T-helper 17 cell (primary cell): ENCODE measurements at places on chromosomes 1 and 21. TPM values are rescaled to one million over a fixed set of nuclear protein-coding genes. Genes with fewer than 3 reads are reported as not detected.
A peak's percentile ranks its signal among the peaks of the same experiment; 100 is the strongest.

Gene LRRN2
- not detected for total RNA-seq

Gene PLPPR5
- total RNA-seq, result not detected

Gene MFSD2A
- 4.6 TPM for total RNA-seq

- no peak for DNase-seq
- H3K36me3 ChIP-seq, result peaks cover 2% of the 10 kb centered on the region
- H3K4me3 ChIP-seq, result no peak overlapping the region
Observed at GRCh38 chr1:35563166-35563565, 5.6 kb downstream of the NCDN start.

DNA sequence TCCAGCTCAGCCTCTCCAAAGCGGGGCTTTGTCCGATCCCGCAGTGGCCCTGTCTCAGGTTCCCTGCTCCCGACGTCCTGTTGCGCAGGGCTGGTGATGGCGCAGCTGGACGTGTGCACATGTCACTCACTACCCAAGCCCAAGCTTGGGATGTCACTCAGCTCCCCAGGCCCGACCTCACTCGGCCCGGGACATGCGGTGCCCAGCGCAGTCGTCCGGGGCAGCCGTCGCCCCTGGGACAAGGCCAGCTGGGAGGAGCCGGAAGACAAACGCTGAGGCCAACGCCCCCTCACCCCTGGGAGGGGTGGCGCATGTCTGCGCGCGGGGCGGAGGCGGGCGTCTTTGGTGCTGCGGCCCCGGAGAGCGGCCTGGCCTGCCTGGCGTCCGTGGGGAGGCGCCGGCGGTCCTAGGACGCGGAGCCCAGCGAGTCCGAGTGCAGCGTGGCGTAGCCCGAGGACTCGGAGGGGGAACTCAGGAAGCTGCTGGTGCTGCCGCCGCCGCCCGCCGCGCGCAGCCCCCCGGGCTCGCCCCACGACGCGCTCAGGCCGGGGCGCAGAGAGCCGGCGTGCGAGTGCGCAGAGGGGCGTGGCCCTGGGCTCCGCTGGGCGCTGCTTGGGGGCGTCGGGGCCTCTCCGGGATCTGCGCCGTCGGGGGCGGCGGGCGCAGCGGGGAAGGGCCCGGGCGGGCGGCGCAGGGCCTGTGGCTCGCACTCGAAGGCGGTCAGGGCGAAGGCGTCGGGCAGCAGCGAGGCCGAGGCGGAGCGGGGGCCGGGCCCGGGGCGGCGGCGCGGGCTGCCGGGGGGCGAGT lies 5.2 kb downstream of the HES3 start:
- peaks cover 39% of the 10 kb centered on the region for H3K27me3 ChIP-seq
- peaks cover 2% of the 10 kb centered on the region for H3K36me3 ChIP-seq
- H3K4me1 ChIP-seq, result peaks cover 7% of the 10 kb centered on the region
- H3K4me3 ChIP-seq, result no peak overlapping the region
- DNase-seq, result no peak
- H3K27ac ChIP-seq, result no peak overlapping the region

GRCh38 chr1:44610527-44611148 lies 63.6 kb downstream of the TMEM53 start:
- H3K27ac ChIP-seq, result no peak overlapping the region
- H3K4me1 ChIP-seq, result peaks cover 2% of the 10 kb centered on the region
- DNase-seq, result no peak
- H3K27me3 ChIP-seq, result peaks cover 40% of the 10 kb centered on the region
- no peak overlapping the region for H3K4me3 ChIP-seq
- H3K36me3 ChIP-seq, result peaks cover 2% of the 10 kb centered on the region

DNA sequence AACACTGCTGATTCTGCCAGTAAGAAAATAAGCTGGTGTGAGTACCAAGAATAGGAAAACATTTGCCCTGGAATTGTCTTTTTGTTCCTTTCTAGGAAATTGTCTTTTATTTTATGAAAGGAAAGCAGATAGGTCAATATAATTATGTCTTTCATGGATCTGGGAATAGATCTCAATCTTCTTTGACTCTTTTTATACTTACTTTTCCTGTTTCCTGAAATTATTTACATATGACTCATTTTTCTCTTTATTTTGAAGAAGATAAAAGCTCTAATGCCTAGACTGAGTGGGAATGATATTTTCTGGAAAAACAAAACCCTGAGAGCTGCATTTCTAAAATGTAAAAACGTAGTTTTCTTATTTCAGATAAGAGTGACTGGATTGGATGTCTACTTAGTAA lies 100.1 kb downstream of the MAN1A2 start:
- no peak for DNase-seq
- peak overlapping the region; percentile 51 for H3K27ac ChIP-seq
- no peaks in the 10 kb centered on the region for H3K27me3 ChIP-seq
- H3K36me3 ChIP-seq, result peaks cover 17% of the 10 kb centered on the region
- no peak overlapping the region for H3K4me3 ChIP-seq

GRCh38 chr1:159014851-159015250 lies 5.1 kb downstream of the IFI16 start:
- H3K27ac ChIP-seq, result peak overlapping the region; percentile 99
- peaks cover 57% of the 10 kb centered on the region for H3K4me1 ChIP-seq
- H3K27me3 ChIP-seq, result no peaks in the 10 kb centered on the region
- DNase-seq, result no peak

DNA sequence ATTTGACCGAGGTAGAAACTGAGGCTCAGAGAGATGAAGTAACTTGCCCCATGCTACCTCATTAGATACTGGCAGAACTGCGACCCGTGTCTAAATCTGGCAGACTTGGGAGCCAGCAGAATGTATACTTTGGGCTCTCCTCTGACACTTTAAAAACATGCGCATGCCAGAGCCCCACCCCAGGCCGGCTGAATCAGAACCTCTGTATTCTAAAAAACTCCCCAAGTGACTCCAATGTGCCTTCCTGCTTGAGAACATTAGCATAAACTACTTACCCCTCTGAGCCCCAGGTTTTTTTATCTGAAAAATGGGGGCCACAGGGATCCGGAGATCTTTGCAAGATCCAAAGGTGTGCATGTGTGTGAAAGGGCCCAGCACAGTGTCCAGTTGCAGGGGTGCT lies 344.7 kb upstream of the USP24 start:
- H3K27me3 ChIP-seq, result peaks cover 5% of the 10 kb centered on the region
- no peak overlapping the region for H3K4me3 ChIP-seq
- no peak overlapping the region for H3K27ac ChIP-seq
- H3K36me3 ChIP-seq, result no peaks in the 10 kb centered on the region

- peaks cover 14% of the 10 kb centered on the region for H3K4me1 ChIP-seq
- DNase-seq, result no peak
- H3K4me3 ChIP-seq, result no peak overlapping the region
- no peak overlapping the region for H3K27ac ChIP-seq
- peaks cover 75% of the 10 kb centered on the region for H3K27me3 ChIP-seq
Observed at GRCh38 chr1:37731312-37732019, 33.5 kb downstream of the EPHA10 start.

- H3K27me3 ChIP-seq, result no peaks in the 10 kb centered on the region
- DNase-seq, result no peak
- H3K4me3 ChIP-seq, result no peak overlapping the region
- no peak overlapping the region for H3K27ac ChIP-seq
- peaks cover 28% of the 10 kb centered on the region for H3K4me1 ChIP-seq
- H3K36me3 ChIP-seq, result peaks cover 25% of the 10 kb centered on the region
Observed at GRCh38 chr1:100912019-100912418, 16.1 kb downstream of the SLC30A7 start.

DNA sequence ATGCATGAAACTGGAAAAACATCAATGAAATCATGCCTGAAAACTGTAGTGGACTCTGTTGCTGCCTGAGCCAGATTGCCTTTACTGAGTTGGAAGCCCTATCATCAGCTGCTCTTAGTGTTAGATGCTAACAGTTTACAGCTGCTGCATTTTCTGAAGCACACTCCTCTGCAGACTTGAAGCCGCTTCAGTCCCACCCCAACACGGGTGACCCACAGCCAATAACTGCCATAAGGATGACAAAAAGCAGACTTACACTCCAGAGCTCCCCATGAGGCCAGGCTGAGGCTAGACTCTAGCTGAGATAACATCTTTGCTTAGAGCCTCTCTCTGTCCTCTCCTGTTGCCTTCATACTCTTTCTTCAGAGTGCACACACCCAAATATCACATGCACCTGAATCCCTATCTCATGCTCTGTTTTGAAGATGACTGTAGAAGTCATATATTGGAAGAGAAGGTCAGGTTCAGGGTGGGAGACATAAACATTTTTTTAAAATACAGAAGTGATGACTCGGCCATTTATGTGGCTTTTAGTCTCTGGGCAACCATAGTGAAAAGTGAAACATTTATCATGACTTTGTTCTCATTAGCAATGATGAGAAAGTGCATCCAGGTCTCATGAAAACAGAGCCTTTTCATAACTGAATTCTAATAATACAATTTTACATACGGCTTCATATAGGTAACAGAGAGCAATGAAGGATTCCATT lies 161.0 kb downstream of the KCNK2 start:
- H3K27me3 ChIP-seq, result no peaks in the 10 kb centered on the region
- H3K27ac ChIP-seq, result no peak overlapping the region
- no peaks in the 10 kb centered on the region for H3K4me1 ChIP-seq
- DNase-seq, result no peak
- no peaks in the 10 kb centered on the region for H3K36me3 ChIP-seq
- no peak overlapping the region for H3K4me3 ChIP-seq

DNA sequence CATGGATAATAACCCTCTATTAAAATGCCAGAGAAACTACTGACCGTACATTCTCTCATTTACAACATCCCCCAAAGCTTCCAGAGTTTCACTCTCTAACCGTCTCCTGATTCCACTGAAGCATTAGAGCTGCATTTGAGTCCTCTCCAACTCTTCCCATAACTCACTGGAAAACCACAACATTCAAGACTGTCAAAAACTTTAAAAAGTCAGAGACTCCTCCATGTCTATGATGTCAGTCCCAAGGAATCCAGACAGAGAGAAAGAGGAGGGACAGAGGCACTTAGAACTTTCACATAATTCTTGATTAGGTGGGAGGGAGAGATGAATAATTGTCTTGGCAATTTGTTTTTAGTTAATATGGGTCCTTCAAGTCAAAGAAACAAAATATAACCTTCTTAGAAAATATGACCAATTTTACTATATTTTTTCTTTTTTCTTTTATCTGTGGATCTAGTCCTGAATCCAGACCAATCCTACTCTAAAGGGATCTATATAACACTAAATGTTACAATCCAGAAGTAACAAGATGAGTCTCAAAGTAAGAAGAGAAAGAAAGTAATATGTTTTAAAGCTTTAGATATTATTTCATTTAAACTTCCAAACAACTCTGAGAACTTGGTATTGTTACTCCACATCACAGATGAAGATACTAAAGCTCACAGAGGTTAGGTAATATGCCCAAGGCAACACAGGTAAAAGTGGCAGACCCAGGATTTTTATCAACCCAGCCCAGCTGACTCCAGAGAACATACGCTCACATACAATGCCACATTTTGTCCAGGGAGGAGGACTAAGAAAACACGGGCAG lies 23.8 kb downstream of the OTUD7B start:
- H3K27ac ChIP-seq, result no peak overlapping the region
- peaks cover 16% of the 10 kb centered on the region for H3K36me3 ChIP-seq
- no peaks in the 10 kb centered on the region for H3K27me3 ChIP-seq
- DNase-seq, result no peak
- no peak overlapping the region for H3K4me3 ChIP-seq
- H3K4me1 ChIP-seq, result peaks cover 19% of the 10 kb centered on the region

DNA sequence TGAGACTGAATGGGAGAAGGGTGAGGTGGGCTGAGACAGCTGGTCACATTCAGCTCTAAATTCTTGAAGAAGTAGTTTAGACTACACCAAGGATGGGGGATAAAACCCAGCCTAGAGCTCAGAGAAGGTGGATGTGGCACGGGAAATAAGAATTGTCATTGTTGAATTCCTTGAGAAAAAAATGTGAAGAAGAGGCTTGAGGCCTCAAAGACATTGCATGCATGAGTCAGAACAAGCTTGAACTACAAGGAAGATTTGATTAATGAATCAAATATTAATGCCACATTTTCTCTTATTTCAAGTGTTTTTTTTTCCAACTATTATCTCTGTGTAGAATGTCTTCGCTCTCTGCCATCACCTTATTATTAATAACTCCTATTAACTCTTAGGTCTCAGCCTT lies 58.9 kb downstream of the MAP3K7CL start:
- H3K4me1 ChIP-seq, result no peaks in the 10 kb centered on the region
- no peak for DNase-seq
- no peak overlapping the region for H3K27ac ChIP-seq
- H3K36me3 ChIP-seq, result peaks cover 4% of the 10 kb centered on the region
- H3K4me3 ChIP-seq, result no peak overlapping the region

DNA sequence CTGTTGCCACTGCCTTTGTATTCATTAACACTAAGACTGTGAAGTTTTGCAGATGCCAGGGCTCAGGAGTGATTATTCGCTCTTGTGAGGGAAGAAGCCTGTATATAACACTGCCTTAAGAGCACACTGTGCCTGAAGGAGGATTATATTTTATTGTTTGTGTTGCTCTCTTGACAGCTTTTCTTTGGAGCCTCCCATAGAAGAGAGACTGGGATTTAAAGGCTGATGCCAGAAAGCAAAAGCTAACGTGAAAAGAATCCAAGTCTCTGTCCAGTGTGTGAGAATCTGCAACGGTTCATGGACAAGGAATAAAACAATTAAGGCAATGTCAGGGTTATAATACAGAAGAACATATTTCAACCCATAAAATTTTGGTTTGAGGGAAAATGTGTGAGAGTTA lies 316.8 kb downstream of the NFIA start:
- DNase-seq, result no peak
- H3K4me3 ChIP-seq, result no peak overlapping the region
- no peaks in the 10 kb centered on the region for H3K4me1 ChIP-seq
- H3K36me3 ChIP-seq, result no peaks in the 10 kb centered on the region
- no peaks in the 10 kb centered on the region for H3K27me3 ChIP-seq
